ENCODE measurements at places on chromosomes 5 and 9.

DNA sequence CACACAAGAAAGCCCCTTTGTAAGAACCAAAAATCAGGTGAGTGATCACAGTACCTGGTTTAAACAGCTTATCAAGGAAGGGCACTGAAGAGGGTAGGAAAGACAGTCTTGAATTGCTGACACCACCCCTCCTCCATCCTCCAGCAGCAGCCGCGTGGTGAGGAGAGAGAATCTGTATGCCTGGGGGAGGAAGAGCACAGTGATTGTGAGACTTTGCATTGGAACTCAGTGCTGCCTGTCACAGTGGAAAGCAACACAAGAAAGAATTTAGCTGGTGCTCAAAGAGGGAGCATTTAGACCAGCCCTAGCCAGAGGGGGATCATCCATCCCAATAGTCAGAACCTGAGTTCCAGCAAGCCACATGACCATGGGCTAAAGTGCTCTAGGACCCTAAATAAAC is 11.6 kb upstream of the STX17 start:
- DNase-seq: no peak

- DNase-seq: peak; percentile 79
These were observed 22.2 kb downstream of the SHB start for GRCh38 chr9:38046661-38047300.

GRCh38 chr5:110925398-110925797 is 146.1 kb upstream of the TSLP start:
- peak; percentile 18 for DNase-seq

DNA sequence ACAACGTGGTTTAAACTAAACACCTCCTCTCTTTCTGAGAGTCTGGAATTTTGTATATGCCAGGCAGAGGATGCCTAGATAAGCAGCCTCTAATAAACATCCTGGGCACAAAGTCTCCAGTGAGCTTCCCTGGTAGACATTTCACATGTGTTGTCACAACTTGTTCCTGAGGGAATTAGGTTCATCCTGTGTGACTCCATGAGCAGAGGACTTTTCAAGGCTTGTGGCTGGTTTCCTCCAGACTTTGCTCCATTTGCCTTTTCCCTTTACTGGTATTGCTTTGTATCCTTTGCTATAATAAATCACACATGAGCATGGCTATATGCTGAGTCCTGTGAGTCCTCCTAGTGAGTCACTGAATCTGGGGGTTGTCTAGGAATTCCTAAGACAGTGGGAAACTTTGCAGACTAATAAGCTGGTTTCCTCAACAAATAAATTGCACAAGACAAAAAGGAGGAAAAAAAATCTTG is 77.4 kb downstream of the NR2F1-AS1 start:
- DNase-seq: peak; percentile 76

- DNase-seq: peak; percentile 53
These were observed 21.4 kb upstream of the FLT4 start for GRCh38 chr5:180670586-180671359.

DNA sequence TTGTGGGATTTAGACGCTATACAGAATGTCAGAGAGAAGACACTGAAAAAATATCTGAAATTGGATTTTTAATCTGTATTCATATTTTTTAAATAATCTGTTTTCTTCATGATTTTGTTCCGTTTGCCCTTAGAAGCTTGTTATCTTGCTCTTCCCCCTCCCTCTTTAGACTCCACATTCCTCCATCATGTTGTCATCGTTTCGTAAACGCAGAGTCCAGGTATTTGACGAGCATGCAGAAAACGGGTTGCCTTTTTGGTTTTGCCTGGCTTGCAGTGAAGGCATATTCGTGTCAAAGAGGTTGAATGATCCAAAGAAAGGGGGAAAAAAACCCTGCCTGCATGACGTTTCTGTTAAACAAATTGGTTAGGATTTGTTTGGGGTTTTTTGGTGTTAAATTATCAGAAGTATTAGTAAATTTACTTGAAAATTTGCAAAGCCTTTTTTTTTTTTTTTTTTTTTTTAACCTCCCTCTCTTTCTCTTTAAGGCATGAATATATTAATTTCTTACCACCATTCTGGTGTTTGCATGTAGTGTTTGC is 2.9 kb downstream of the SPTAN1 start:
- DNase-seq: peak; percentile 40

GRCh38 chr9:115359017-115359780 is 241.2 kb upstream of the TNC start:
- DNase-seq: no peak

DNA sequence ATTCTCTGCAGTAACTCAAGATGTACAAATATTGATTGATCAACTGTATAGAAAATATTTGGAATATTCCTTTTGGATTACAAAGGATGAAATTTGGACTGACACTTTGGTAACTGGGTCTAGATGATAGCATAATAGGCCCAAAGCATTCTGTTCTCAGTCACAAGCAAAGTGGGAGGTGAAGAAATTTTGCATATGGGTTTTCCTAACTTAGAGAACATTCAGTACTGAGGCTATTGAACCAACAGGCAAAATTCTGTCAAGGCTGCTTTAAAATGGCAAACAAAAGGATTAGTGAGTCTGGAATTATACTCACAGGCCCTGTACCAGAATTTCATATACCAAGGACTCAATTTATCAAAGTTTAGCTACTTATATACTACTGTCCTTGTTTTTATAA is 1020.6 kb downstream of the TLE4 start:
- DNase-seq: no peak

- no peak for DNase-seq
These were observed 6.5 kb downstream of the PFN3 start for GRCh38 chr5:177393990-177394389.

- DNase-seq: no peak
These were observed 7.8 kb upstream of the ALDOB start for GRCh38 chr9:101443364-101443771.

DNA sequence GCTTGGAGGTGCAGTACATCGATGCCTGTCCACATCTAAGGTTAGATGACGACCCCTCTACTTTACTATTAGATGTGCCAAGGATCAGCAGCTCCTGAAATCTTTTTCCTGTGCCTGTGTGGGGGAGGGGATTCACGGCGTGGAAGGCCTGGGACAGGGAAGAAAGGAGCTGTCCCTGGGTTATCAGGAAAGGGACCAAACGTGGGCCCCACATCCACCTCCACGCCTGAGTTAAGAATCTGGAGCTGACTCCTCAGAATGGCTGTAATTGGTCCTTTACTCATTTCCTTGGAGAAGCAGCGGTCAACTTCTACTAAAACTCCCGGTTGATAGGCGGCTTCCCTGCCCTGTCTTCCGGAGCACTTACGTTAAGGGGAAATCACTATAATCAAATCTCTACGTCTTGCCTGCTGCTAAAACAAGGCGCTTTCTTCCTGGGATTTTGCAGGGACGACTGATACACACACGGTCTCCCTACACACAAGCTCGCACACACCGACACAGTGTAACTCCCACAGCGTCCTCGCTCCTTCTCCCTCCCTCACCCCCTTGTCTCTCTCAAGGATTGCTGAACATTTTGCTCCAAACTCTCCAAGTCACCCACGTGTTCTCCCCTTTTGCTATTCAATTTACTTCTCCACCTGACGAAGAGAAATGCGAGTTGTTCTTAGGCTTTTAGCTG is 1.4 kb downstream of the PDE4D start:
- DNase-seq: no peak

- no peak for DNase-seq
These were observed 82.4 kb downstream of the PTCH1 start for GRCh38 chr9:95434116-95435073.

DNA sequence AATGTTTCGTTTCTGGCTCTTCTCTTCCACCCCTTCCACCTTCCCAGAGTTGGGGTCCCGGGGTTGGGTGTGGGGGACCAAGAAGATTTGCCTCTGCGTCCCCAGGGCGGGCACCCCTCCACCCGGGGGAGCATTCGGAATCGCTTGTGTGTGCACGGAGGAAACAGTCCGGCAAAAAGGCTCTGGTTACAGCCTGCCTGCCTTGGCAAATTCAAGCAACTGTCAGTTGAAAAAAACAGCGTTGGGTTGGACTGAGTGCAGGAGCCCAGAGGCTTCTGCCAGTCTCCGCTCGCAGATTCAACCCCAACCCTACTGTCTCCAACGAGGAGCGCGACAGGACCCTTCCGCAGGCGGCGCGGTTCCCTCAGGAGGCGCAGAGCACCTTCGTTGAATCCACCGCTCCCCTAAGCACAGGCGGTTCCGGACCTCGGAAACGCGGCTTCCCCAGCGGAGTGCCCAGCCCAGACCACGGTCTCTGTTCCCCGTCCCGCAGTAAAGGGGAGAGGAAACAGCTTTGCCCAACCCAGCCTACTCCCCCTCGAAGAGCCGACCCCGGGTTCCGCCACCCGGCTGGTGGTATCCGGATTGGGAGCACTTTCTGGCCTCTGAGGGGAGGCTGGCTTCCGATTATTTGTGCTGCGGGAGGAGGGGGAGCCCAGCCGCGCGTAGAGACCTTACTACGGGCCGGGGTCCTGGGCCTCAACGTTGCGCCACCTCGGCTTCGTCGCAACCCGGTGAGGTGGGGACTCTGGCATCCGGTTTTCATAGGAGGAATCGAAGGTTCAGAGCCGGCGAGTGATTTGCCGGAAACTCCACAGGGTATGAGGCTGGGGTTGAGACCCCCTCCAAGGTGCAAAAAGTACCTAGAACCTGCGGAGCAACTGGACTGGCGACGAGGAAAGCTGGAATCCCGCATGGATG is 9.6 kb downstream of the LHX6 start:
- peak; percentile 39 for DNase-seq

GRCh38 chr5:154995679-154996078 is 17.9 kb upstream of the KIF4B start:
- DNase-seq: no peak

DNA sequence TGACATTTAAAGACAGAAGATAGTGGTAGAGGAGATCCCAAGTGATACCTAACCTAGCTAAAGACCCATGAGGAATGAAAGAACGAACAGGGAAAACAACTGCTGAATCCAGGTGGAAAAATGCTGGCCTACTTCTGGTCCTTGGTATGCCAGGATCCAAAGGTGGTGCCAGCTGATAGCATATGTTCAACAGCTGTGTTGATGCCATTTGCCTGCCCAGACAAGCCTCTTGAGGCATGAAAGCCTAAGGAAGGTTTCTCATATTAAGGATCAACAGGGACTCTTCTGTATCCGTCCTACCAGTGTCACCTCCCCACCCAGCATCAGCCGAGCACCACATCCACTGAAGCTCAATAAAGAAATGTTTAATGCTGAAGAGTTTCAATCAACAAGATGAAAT is 225.7 kb upstream of the DMRT1 start:
- no peak for DNase-seq

GRCh38 chr5:89087128-89087527 is 204.1 kb upstream of the MEF2C start:
- DNase-seq: no peak

DNA sequence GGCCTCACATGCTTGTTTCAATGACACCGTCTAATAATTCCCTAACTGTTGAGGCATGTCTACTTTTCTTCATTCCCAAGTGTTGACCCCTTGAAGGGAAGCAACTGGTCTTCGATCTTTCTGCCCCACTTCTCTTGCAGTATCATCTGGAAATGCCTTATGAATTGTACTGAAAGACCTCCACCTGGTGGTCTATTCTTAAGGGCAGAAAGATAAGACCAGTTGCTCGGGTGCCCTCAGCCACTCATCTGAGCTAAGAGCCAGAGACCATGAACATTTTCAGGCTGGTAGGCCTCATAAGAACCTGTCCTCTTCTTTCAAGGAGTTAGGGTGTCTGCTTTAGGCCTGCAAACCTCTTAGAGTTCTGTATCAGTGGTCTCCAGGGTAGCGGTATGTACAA is 542.5 kb downstream of the CTNND2 start:
- DNase-seq: no peak
